Glutamatergic neuron (in vitro differentiated cells): ENCODE measurements at places on chromosomes 7 and 10. TPM values are rescaled to one million over a fixed set of nuclear protein-coding genes. Genes with fewer than 3 reads are reported as not detected.

CPA4 gene
- not detected for total RNA-seq

GRCh38 chr7:19413443-19413965 is 268.3 kb upstream of the FERD3L start:
- no peak overlapping the region for H3K4me3 ChIP-seq
- no peaks in the 10 kb centered on the region for H3K36me3 ChIP-seq
- no peaks in the 10 kb centered on the region for H3K27me3 ChIP-seq
- peaks cover 4% of the 10 kb centered on the region for H3K4me1 ChIP-seq

DNA sequence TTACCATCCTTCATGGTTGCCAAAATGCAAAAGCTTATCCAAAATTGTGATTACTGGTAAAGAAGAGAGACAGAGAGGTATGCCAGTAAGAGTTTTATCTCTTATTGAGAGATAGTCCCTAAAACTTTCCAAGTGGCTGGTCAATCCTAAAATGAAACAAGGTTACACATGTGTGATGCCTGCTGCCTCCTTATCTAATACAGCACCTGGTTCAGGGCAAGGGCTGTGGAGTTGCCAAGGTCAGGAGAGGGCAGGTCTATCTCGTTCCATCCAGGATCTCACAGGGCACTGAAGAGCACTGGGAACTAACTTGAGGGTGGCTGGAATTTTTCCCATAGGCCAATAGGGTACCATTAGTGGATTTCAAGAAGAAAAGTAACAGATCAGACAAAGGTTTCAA is 18.3 kb downstream of the VOPP1 start:
- H3K36me3 ChIP-seq: no peaks in the 10 kb centered on the region
- no peak for DNase-seq
- peaks cover 7% of the 10 kb centered on the region for H3K27me3 ChIP-seq
- H3K27ac ChIP-seq: no peak overlapping the region
- no peak overlapping the region for H3K4me3 ChIP-seq
- peaks cover 15% of the 10 kb centered on the region for H3K4me1 ChIP-seq

PPRC1 gene
- 21.6 TPM for total RNA-seq

GRCh38 chr10:72073708-72074573 is 14.4 kb downstream of the SPOCK2 start:
- H3K4me3 ChIP-seq: no peak overlapping the region
- H3K4me1 ChIP-seq: peaks cover 31% of the 10 kb centered on the region

- no peaks in the 10 kb centered on the region for H3K36me3 ChIP-seq
- no peak for DNase-seq
- H3K27ac ChIP-seq: no peak overlapping the region
- H3K4me1 ChIP-seq: no peaks in the 10 kb centered on the region
Observed at GRCh38 chr10:92381543-92381954, 90.6 kb downstream of the MARCHF5 start.

TET1 gene
- 31.6 TPM for total RNA-seq

- no peaks in the 10 kb centered on the region for H3K4me1 ChIP-seq
- DNase-seq: no peak
- H3K36me3 ChIP-seq: peaks cover 1% of the 10 kb centered on the region
- no peaks in the 10 kb centered on the region for H3K27me3 ChIP-seq
Observed at GRCh38 chr10:2556883-2557282, 510.5 kb upstream of the PFKP start.

HOGA1 gene
- not detected for total RNA-seq

GRCh38 chr10:58754469-58755339 is 242.0 kb downstream of the BICC1 start:
- H3K27ac ChIP-seq: no peak overlapping the region
- no peak overlapping the region for H3K4me3 ChIP-seq
- DNase-seq: no peak
- no peaks in the 10 kb centered on the region for H3K4me1 ChIP-seq

DNA sequence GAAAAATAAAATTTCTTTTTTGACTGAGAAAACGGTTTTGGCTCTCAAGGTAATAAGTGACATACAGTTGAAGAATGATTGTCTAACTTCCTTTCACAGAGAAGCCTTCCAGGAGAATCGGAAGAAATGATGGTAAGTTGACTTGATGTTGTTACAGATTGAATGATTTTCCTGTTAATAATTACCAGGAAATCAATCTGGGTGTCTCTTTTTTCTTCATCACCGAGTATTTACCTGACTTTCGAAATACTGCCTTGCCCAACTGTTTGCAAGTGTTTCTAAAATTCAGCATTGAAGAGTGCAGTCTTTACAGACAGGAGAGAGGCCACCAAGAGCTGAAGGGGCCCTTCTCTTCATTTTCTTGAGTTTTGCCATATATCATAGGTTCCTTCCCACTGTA is 4.0 kb downstream of the ITIH2 start:
- H3K27me3 ChIP-seq: no peaks in the 10 kb centered on the region
- no peak overlapping the region for H3K4me3 ChIP-seq
- H3K4me1 ChIP-seq: no peaks in the 10 kb centered on the region
- no peak overlapping the region for H3K27ac ChIP-seq

- no peaks in the 10 kb centered on the region for H3K36me3 ChIP-seq
- no peak for DNase-seq
- no peak overlapping the region for H3K27ac ChIP-seq
Observed at GRCh38 chr7:137591421-137591837, 247.9 kb upstream of the PTN start.

DNA sequence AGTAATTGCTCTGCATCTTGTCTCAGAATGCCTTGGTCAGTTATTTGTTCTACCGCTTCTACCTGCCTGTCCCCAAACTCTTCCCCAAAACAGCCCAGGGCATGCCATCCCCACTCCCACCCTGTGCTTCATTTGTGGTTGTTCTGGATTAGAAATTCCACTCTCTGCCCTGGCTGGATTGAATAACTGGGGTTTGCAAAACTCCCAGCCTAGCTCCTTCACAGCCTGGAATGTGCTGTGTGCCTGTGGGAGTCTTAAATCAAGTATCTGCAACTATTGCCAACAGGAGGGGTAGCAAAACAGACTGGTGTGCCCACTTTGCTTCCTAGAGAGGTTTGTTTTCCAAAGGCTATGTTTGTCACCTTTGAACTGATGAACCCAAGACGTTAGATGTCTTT is 24.2 kb downstream of the TSPAN15 start:
- H3K4me3 ChIP-seq: no peak overlapping the region
- H3K36me3 ChIP-seq: no peaks in the 10 kb centered on the region
- H3K27ac ChIP-seq: peak overlapping the region; percentile 22
- peaks cover 10% of the 10 kb centered on the region for H3K27me3 ChIP-seq
- H3K4me1 ChIP-seq: peaks cover 69% of the 10 kb centered on the region

PSMA2 gene
- 78.4 TPM for total RNA-seq

GRCh38 chr10:43151371-43151770 is 13.1 kb downstream of the CSGALNACT2 start:
- H3K27ac ChIP-seq: peak overlapping the region; percentile 75
- DNase-seq: no peak
- H3K27me3 ChIP-seq: no peaks in the 10 kb centered on the region

- H3K27ac ChIP-seq: no peak overlapping the region
- H3K4me1 ChIP-seq: no peaks in the 10 kb centered on the region
- peaks cover 12% of the 10 kb centered on the region for H3K36me3 ChIP-seq
- no peak for DNase-seq
- H3K4me3 ChIP-seq: no peak overlapping the region
Observed at GRCh38 chr7:7554649-7555575, 11.8 kb upstream of the MIOS start.

SHTN1 gene
- total RNA-seq: 54.8 TPM

GRCh38 chr10:34288634-34289033 is 526.5 kb downstream of the PARD3 start:
- no peaks in the 10 kb centered on the region for H3K27me3 ChIP-seq
- no peak overlapping the region for H3K27ac ChIP-seq
- no peaks in the 10 kb centered on the region for H3K36me3 ChIP-seq
- H3K4me3 ChIP-seq: no peak overlapping the region
- DNase-seq: no peak

- DNase-seq: no peak
- H3K4me1 ChIP-seq: no peaks in the 10 kb centered on the region
- H3K27ac ChIP-seq: no peak overlapping the region
- H3K27me3 ChIP-seq: peaks cover 2% of the 10 kb centered on the region
- H3K36me3 ChIP-seq: no peaks in the 10 kb centered on the region
Observed at GRCh38 chr7:96273716-96274115, 48.2 kb downstream of the SLC25A13 start.

DNA sequence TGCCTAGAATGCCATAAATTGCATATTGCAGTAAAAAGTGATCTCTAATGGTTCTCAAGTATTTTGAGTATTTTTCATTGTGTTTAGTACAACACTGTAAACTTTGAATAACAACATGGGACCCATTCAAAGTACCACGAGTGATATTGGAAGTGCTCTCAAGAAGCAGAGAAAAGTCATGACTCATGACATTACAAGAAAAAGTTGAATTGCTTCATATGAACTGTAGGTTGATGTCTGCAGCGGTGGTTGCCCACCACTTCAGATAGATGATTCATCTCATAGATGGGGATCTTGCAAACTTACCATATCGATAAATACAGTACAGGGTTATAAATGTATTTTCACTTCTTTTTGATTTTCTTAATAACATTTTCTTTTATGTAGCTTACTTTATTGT is 33.9 kb downstream of the ENTPD1 start:
- H3K4me1 ChIP-seq: no peaks in the 10 kb centered on the region
- DNase-seq: no peak
- H3K36me3 ChIP-seq: no peaks in the 10 kb centered on the region
- peaks cover 6% of the 10 kb centered on the region for H3K27me3 ChIP-seq

GRCh38 chr10:124698545-124699469 is 45.4 kb downstream of the FAM53B start:
- H3K4me1 ChIP-seq: peaks cover 39% of the 10 kb centered on the region
- H3K4me3 ChIP-seq: peak overlapping the region; percentile 32
- H3K27me3 ChIP-seq: peaks cover 4% of the 10 kb centered on the region
- H3K27ac ChIP-seq: peak overlapping the region; percentile 48

GRCh38 chr7:2281541-2281940 is 32.7 kb downstream of the SNX8 start:
- H3K4me3 ChIP-seq: no peak overlapping the region
- peaks cover 4% of the 10 kb centered on the region for H3K27me3 ChIP-seq
- no peaks in the 10 kb centered on the region for H3K36me3 ChIP-seq
- H3K4me1 ChIP-seq: peaks cover 10% of the 10 kb centered on the region

GRCh38 chr10:16965740-16966447 is 148.7 kb upstream of the RSU1 start:
- no peak overlapping the region for H3K27ac ChIP-seq
- peaks cover 5% of the 10 kb centered on the region for H3K27me3 ChIP-seq
- no peak for DNase-seq
- peaks cover 21% of the 10 kb centered on the region for H3K4me1 ChIP-seq
- no peak overlapping the region for H3K4me3 ChIP-seq
- H3K36me3 ChIP-seq: no peaks in the 10 kb centered on the region

GRCh38 chr10:118823256-118823907 is 68.6 kb upstream of the CACUL1 start:
- H3K4me3 ChIP-seq: no peak overlapping the region
- H3K4me1 ChIP-seq: peaks cover 10% of the 10 kb centered on the region
- DNase-seq: no peak
- H3K27ac ChIP-seq: no peak overlapping the region

ARMC3 gene
- not detected for total RNA-seq

MYH16 gene
- not detected for total RNA-seq

GRCh38 chr10:124344266-124344590 is 74.5 kb downstream of the OAT start:
- peaks cover 4% of the 10 kb centered on the region for H3K36me3 ChIP-seq
- no peaks in the 10 kb centered on the region for H3K4me1 ChIP-seq
- H3K4me3 ChIP-seq: no peak overlapping the region
- H3K27me3 ChIP-seq: peaks cover 5% of the 10 kb centered on the region
- DNase-seq: no peak

SPDYE5 gene
- total RNA-seq: not detected

ZNF33A gene
- 38.2 TPM for total RNA-seq

DNA sequence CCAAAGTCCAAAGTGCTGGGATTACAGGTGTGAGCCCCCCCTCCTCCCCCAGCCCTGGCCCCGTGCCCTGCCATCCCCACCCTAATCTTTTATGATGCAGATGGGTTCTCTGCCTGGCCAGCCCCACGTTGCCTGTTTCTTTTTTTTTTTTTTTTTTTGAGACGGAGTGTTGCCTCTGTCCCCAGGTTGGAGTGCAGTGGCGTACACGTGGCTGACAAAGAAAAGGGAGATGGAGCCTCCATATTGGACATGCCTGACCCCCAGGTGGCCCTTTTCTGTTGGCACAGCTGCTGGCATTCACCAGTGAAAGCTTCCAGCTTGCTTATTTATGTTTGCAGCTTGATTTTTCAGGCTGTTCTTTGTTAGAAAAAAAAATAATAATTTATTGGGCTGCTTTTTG is 235.3 kb downstream of the CCDC3 start:
- H3K4me3 ChIP-seq: no peak overlapping the region
- peaks cover 22% of the 10 kb centered on the region for H3K36me3 ChIP-seq
- peaks cover 3% of the 10 kb centered on the region for H3K27me3 ChIP-seq

- H3K27me3 ChIP-seq: no peaks in the 10 kb centered on the region
- H3K36me3 ChIP-seq: no peaks in the 10 kb centered on the region
- H3K4me1 ChIP-seq: peaks cover 11% of the 10 kb centered on the region
- no peak for DNase-seq
- no peak overlapping the region for H3K27ac ChIP-seq
Observed at GRCh38 chr10:86644794-86645445, 9.4 kb upstream of the OPN4 start.

PNLIPRP2 gene
- total RNA-seq: not detected

CALY gene
- 19.8 TPM for total RNA-seq

DNA sequence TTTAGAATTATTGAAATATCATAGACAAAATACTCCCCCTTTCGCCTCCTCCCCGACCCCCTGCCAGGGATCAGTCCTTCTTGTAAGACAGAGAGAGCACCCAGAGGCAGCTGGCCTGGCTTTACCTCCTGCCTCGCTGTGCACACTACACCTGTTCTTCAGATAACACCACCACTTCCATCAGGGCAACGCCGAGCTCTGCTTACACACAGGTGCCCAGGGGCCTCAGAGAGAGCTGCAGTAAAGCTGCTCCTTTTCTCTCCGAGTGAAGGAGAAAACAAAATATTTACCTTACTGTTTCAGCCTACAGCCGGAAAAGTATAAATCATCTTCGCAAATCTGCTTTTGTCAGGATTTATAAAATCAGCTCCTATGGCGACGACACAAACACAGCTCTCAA is 80.7 kb downstream of the HIPK2 start:
- DNase-seq: no peak
- H3K27ac ChIP-seq: no peak overlapping the region
- H3K27me3 ChIP-seq: peaks cover 6% of the 10 kb centered on the region
- H3K4me3 ChIP-seq: no peak overlapping the region
- H3K36me3 ChIP-seq: no peaks in the 10 kb centered on the region

DNA sequence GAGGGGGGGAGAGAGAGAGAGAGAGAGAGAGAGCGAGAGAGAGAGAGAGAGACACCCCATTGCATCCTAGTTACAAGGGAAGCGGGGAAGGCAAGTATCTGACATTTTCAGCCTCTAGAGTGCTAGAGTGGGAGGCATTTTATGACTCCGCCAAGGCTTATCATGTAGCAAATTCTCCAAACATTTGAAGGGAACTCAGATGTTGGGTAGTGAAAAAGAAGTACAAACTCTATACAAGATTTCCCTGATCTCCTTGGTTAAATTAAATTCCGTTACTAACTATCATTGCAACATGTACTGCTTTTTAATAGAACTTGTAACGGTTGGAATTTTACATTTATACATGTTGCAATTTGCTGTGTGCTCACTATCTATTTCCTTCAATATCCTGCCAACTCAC is 83.4 kb upstream of the FAM3C start:
- no peak overlapping the region for H3K4me3 ChIP-seq
- H3K36me3 ChIP-seq: no peaks in the 10 kb centered on the region
- no peak overlapping the region for H3K27ac ChIP-seq
- no peaks in the 10 kb centered on the region for H3K27me3 ChIP-seq

NPFFR1 gene
- not detected for total RNA-seq
